ENCODE measurements at places on chromosomes 11 and 22.

- DNase-seq: no peak
These were observed 13.9 kb upstream of the TXNRD2 start for GRCh38 chr22:19955241-19956128.

GRCh38 chr11:4183410-4184057 lies 88.9 kb downstream of the RRM1 start:
- no peak for DNase-seq

GRCh38 chr11:96038046-96038445 lies 114.1 kb upstream of the MTMR2 start:
- DNase-seq: no peak

DNA sequence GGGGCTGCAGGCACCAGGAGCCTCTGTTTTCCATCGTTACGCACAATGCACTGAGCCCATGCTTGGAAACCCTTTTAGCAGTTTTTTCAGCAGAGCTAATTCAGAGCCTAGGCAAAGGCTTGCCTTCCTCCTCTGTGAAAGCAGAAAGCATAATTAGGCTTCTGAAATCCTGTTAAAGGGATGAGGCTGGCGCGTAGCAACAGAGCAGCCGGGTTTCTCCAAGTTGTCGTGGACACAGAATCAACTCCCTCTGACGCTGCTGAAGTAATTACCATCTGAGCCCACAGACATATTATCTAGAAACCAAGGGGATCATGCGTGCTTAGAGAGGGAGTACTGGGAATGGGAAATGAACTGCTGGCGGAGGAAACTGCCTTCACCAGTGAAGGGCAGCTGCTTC lies 85.4 kb downstream of the MYO18B start:
- DNase-seq: no peak

DNA sequence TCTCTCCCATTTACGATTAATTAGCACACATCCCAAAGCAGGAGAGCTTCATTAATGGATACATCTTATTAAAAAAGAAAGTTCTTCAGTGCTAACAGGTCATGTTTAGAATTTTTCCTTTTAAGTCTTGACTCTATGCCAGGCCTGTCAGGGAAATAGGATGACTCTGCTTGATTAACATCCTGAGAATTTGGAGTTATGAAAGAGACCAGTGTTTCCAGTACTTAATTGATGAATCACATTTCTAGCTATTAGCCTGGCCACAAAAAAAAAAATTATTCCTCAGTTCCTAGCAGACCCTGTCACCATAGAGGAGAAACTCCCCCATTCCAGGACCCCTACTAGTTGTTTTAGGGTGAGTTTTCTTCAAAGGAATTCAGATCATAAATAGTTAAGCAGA lies 23.6 kb upstream of the ME3 start:
- DNase-seq: no peak

GRCh38 chr11:69156235-69156639 lies 502 bp downstream of the SMIM38 start:
- no peak for DNase-seq

Measured in stimulated activated CD8-positive, alpha-beta memory T cell treated with anti-CD3 and anti-CD28 coated beads, Interleukin-15, amount 100 ng/mL, for 48 hours (primary cell).